A549 treated with RU486 at 1 μM for 4 hours (cell line): ENCODE measurements at places on chromosomes 3 and 15. TPM values are rescaled to one million over a fixed set of nuclear protein-coding genes. Genes with fewer than 3 reads are reported as not detected.

The ADGRG7 gene
- not detected in 5 replicates for total RNA-seq

The REC114 gene
- total RNA-seq = not detected in 5 replicates

The EPHA3 gene
- total RNA-seq = not detected in 5 replicates

The GOLGA6L7 gene
- not detected in 5 replicates for total RNA-seq

The MEGF11 gene
- 0.13 to 0.80 TPM (median 0.65 TPM) in 5 replicates for total RNA-seq

The KLF15 gene
- total RNA-seq = 0.06 to 0.19 TPM (median 0.09 TPM) in 4 of 5 replicates, not detected in the other

The NDN gene
- 0.09 to 0.11 TPM in 2 of 5 replicates, not detected in the others for total RNA-seq

The FGF12 gene
- total RNA-seq = 0.37 to 0.94 TPM (median 0.73 TPM) in 5 replicates

The TPRA1 gene
- total RNA-seq = 36.0 to 52.8 TPM (median 46.9 TPM) in 5 replicates

The TMEM62 gene
- total RNA-seq = 7.7 to 10.2 TPM (median 8.5 TPM) in 5 replicates

The CNBP gene
- total RNA-seq = 277 to 355 TPM (median 342 TPM) in 5 replicates

The ZNF660 gene
- total RNA-seq = not detected in 5 replicates

The GOLGB1 gene
- total RNA-seq = 15.8 to 21.2 TPM (median 17.0 TPM) in 5 replicates

The PLCB2 gene
- 0.68 to 1.4 TPM (median 0.82 TPM) in 5 replicates for total RNA-seq

The UROC1 gene
- total RNA-seq = not detected in 5 replicates

The SRP14 gene
- 247 to 312 TPM (median 256 TPM) in 5 replicates for total RNA-seq

The SLC7A14 gene
- total RNA-seq = not detected in 5 replicates

The CTDSPL gene
- 10.7 to 12.3 TPM (median 11.1 TPM) in 5 replicates for total RNA-seq

The EPHB3 gene
- total RNA-seq = 0.23 to 0.51 TPM (median 0.35 TPM) in 5 replicates

The ELL3 gene
- 1.3 to 2.3 TPM (median 2.1 TPM) in 5 replicates for total RNA-seq

The PPP4R2 gene
- 35.7 to 44.5 TPM (median 38.4 TPM) in 5 replicates for total RNA-seq

The RASSF1 gene
- 15.6 to 21.0 TPM (median 20.4 TPM) in 5 replicates for total RNA-seq

The TEX264 gene
- total RNA-seq = 56.4 to 70.3 TPM (median 66.8 TPM) in 5 replicates

The MEIS2 gene
- 8.5 to 12.4 TPM (median 9.7 TPM) in 5 replicates for total RNA-seq

The GOLGA8O gene
- total RNA-seq = 0.13 to 0.64 TPM (median 0.31 TPM) in 5 replicates

The CELF6 gene
- 0.08 to 0.15 TPM (median 0.11 TPM) in 5 replicates for total RNA-seq

The PPM1L gene
- total RNA-seq = 0.34 to 0.59 TPM (median 0.48 TPM) in 5 replicates

The HIGD2B gene
- total RNA-seq = not detected in 5 replicates

The FETUB gene
- 0.07 to 0.37 TPM (median 0.26 TPM) in 3 of 5 replicates, not detected in the others for total RNA-seq

The BDH1 gene
- 2.3 to 4.9 TPM (median 2.9 TPM) in 5 replicates for total RNA-seq

The SYNPR gene
- total RNA-seq = not detected in 5 replicates

The CFAP44 gene
- total RNA-seq = 1.4 to 2.5 TPM (median 1.9 TPM) in 5 replicates

The ERICH6 gene
- total RNA-seq = 0.05 TPM in 1 of 5 replicates, not detected in the others

The EEF1AKMT4 gene
- 8.7 to 14.7 TPM (median 12.7 TPM) in 5 replicates for total RNA-seq

The ATP13A4 gene
- not detected in 5 replicates for total RNA-seq
